ENCODE measurements at places on chromosomes 3 and 15.

GRCh38 chr3:170038434-170039110 lies 777 bp downstream of the GPR160 start:
- DNase-seq: peak; percentile 41

- DNase-seq: no peak
These were observed 3.9 kb upstream of the IGF2BP2 start for GRCh38 chr3:185828755-185829154.

- no peak for DNase-seq
These were observed 30.5 kb downstream of the NIPA2 start for GRCh38 chr15:22868928-22869327.

DNA sequence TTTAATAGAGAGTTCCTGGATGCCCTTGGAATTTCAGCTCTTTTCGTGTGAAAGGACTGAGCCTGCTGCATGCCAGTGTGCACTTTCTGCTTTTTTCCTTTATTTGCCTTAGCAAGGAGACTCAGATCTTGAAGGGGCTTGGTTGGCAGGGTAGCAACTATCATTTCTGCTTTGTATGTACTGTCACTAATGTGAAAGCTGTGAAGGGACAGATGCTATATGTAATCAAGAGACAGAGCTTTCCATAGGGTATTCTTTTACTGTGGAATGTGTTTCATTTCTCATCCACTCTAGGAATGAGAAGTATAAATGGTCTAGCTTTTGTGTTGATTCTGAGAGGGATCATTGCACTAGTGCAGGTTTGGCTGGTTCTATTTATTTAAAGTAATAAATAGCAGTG lies 332.5 kb upstream of the MANF start:
- DNase-seq: no peak

- DNase-seq: peak; percentile 65
These were observed 1.2 kb downstream of the SNX22 start for GRCh38 chr15:64152507-64153387.

DNA sequence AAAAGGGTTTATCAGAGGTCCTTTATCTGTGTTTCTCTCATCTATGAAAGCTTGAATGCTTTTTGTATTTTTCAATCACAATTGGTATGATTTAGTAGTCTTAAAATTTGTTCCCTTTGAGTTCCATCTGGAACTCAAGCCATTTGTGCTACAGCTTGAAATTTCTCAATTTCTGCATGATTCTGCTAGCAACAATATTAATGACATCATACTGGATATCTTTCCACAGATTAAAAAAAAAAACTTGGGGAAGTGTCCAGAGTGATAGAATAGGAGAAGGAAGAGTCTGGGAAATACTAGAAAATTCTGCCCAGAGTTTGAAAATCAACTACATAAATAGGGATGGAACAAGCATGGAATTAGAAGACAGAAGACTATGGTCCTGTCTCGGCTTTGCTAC lies 9.3 kb upstream of the FBN1 start:
- no peak for DNase-seq

DNA sequence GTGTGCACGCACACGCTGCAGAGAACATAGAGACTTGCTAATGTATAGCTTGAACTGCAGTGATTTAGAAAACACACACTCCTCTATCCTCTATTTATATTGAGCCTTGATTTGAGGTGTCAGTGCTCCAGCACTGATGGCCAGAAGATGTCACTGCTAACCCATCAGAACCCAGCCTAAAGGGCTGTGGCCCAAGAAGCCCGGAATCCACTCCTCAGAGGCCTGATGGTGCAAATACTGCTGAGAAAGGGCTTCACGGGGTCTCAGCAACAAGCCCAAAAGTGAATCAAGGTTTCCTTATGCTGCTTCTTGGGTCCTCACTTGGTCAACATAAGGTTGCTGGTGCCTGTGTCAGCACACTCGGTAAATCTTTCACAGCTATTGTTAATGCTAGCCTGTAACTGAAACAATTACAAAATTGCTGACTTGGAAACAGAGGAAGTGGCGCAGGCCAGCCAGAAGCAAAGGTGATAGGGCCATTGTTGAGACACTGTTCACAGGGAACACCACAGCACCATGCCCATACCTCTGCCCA lies 60.3 kb downstream of the HEG1 start:
- DNase-seq: peak; percentile 76

- no peak for DNase-seq
These were observed 150.2 kb downstream of the IMPG2 start for GRCh38 chr3:101170062-101170771.
